ENCODE measurements at places on chromosomes 13 and 19. TPM values are rescaled to one million over a fixed set of nuclear protein-coding genes. Genes with fewer than 3 reads are reported as not detected.
A peak's percentile ranks its signal among the peaks of the same experiment; 100 is the strongest.

DNA sequence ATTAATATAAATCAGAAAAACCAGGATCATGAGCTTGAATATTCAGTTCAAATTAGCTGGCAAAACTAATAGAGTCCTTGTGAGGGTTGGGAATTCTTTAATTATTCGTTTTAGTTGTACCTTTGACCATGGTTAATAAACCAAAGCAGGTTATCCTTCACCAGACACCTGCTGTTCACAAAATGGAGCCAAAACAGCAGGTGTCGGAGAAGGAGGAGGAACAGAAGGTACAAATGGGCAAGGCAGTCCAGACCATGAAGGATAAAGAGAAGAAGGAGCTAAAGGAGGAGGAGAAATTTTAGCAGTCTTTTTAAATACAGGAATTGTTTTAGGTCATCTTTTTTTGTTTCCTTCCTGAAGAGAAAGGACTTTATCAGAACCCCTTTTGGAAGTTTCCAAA is 106.1 kb downstream of the NHLRC3 start:
- H3K36me3 ChIP-seq = no peaks in the 10 kb centered on the region
- H3K4me1 ChIP-seq = no peaks in the 10 kb centered on the region
- no peak overlapping the region for H3K27ac ChIP-seq
- H3K27me3 ChIP-seq = peaks cover 24% of the 10 kb centered on the region
- H3K4me3 ChIP-seq = no peak overlapping the region
- no peak for DNase-seq

- no peaks in the 10 kb centered on the region for H3K36me3 ChIP-seq
- no peaks in the 10 kb centered on the region for H3K27me3 ChIP-seq
- DNase-seq = no peak
- no peaks in the 10 kb centered on the region for H3K4me1 ChIP-seq
- no peak overlapping the region for H3K4me3 ChIP-seq
Measured at GRCh38 chr19:38945562-38946228, 15.0 kb downstream of the MRPS12 start.

GRCh38 chr13:112457081-112457480 is 80.9 kb downstream of the SPACA7 start:
- no peaks in the 10 kb centered on the region for H3K27me3 ChIP-seq
- H3K4me3 ChIP-seq = no peak overlapping the region
- no peak overlapping the region for H3K27ac ChIP-seq
- no peak for DNase-seq
- H3K4me1 ChIP-seq = no peaks in the 10 kb centered on the region
- no peaks in the 10 kb centered on the region for H3K36me3 ChIP-seq

GRCh38 chr19:33382006-33382405 is 8.5 kb downstream of the CEBPG start:
- no peaks in the 10 kb centered on the region for H3K27me3 ChIP-seq
- no peak for DNase-seq
- peaks cover 13% of the 10 kb centered on the region for H3K4me1 ChIP-seq
- H3K36me3 ChIP-seq = peaks cover 5% of the 10 kb centered on the region

DNA sequence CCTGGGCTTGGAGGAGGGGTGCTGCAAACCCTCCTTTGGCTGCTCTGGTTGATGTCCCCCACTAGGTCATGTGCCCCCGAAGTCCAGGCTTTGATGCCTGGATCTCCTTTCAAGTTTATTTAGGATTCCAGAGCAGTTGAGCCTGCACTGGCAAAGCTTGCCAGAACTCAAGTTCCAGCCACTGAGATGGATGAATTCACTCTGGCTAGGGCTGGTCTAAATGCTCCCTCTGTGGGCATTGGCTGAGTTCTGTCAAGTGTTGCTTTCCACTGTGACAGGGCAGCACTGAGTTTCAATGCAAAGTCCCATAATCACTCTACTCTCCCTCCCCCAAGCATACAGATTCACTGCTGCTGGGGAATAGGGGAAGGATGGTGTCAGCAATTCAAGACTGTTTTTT is 17.8 kb upstream of the LMO7 start:
- DNase-seq = no peak
- no peaks in the 10 kb centered on the region for H3K27me3 ChIP-seq
- no peaks in the 10 kb centered on the region for H3K36me3 ChIP-seq
- no peak overlapping the region for H3K27ac ChIP-seq

- peaks cover 3% of the 10 kb centered on the region for H3K4me1 ChIP-seq
- no peak overlapping the region for H3K4me3 ChIP-seq
- no peaks in the 10 kb centered on the region for H3K36me3 ChIP-seq
- no peaks in the 10 kb centered on the region for H3K27me3 ChIP-seq
Measured at GRCh38 chr19:13252569-13253335, 102.5 kb downstream of the IER2 start.

DNA sequence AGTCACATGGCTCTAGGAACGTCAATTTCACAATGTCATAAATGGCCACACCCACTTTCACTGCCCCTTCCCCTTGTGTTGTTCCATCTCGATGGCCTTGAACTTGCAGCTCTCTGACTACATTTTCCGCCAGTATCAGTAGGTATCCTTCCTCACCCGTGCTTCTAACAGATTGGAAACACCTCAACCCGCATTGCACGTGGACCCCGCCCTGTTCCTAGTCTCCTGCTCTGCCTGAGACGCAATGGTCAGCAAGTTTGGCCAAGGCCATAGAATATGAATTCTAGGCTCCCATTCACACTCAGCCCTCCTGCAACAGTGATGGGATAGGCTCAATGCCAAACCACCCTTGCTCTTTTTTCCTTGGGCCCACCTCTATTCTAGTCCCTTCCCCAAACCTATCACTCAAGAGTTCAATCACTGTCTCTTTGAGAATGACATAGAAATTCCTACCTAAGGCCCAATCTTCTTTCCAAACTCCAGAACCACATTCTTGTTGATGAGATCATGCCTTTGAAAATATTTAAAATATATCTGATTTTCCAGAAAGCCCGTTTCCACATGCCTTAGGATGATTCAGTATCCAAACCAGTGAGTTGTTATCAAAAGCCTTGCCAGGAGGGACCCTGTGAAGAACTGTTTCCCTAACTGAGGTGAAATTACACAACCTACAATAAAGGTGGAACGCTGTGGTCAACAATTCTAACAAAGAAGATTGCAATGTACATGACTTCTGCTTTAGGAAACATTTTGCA is 334.6 kb downstream of the MYO16 start:
- no peak overlapping the region for H3K4me3 ChIP-seq
- H3K4me1 ChIP-seq = no peaks in the 10 kb centered on the region
- no peaks in the 10 kb centered on the region for H3K36me3 ChIP-seq
- H3K27ac ChIP-seq = no peak overlapping the region
- DNase-seq = no peak
- H3K27me3 ChIP-seq = no peaks in the 10 kb centered on the region

- no peaks in the 10 kb centered on the region for H3K4me1 ChIP-seq
- H3K27me3 ChIP-seq = no peaks in the 10 kb centered on the region
- no peaks in the 10 kb centered on the region for H3K36me3 ChIP-seq
Measured at GRCh38 chr13:108006619-108007018, 208.7 kb downstream of the LIG4 start.

DNA sequence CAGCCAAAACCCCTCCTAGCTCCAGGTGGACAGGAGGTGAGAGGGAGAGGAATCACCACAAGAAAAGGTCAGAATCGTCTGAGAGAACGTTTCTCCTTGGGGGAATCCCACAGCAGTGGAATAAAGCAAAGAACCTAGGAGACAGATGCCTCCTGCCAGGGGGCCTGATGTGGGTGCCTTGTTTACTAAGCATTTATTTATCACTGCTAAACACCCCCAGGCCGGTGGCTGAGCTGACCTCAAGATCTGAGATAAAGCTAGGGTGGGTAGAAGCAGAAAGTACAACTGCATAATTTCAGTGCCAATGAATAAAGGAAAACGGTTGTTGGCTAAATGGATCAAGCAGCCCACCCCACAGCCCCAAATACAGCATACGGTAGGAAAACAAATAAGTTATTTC is 33.9 kb upstream of the ATP11A start:
- no peak for DNase-seq
- H3K27me3 ChIP-seq = peaks cover 2% of the 10 kb centered on the region
- H3K4me1 ChIP-seq = peaks cover 2% of the 10 kb centered on the region
- no peak overlapping the region for H3K4me3 ChIP-seq
- no peak overlapping the region for H3K27ac ChIP-seq

- no peaks in the 10 kb centered on the region for H3K36me3 ChIP-seq
- H3K27me3 ChIP-seq = peaks cover 67% of the 10 kb centered on the region
- peaks cover 2% of the 10 kb centered on the region for H3K4me1 ChIP-seq
Measured at GRCh38 chr13:20161275-20161950, 561 bp upstream of the GJA3 start.

DNA sequence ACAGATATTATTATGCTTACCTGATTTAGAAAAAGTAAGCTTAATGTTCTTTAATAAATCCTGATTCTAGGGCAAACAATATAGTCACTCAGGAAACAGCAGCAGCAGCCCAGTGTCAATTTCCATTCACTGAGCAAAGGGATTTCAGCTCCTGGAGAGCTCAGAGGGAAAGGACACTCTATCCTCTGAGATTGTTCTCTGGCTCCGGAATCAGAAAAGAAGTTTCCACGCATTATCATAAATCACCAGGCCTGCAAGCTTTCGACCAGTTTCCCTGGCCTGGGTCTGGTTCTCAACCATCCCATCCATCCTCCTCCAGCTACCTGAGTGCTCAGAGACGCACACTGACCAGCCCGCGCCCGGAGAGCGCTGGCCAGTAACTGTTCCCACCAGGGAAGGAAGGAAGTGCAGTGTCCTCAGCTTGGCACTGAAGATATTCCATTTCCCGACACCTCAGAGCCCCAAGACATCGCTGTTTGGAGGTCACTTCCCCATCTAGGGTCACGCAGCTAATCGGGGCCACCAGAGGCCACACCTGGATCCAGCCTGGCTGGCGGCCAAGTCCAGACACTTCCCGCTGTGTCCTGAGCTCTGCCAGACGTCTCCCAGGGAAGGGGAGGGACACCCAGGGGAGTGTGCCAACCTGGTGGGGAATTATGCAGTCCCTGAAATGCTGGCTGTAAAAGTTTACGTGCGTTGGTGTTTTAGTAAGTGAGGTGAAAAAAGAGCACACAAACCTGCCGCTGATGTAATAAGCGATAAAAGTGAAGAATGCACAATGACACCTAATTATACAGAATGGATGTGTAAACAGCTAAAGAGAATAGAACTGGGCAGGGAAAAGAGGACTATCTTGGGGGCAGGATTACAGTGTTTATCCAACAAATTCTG is 29.1 kb downstream of the EPS15L1 start:
- peak overlapping the region; percentile 13 for H3K27ac ChIP-seq
- no peaks in the 10 kb centered on the region for H3K27me3 ChIP-seq
- peaks cover 36% of the 10 kb centered on the region for H3K4me1 ChIP-seq
- DNase-seq = peak; percentile 50
- no peak overlapping the region for H3K4me3 ChIP-seq

GRCh38 chr13:32581177-32581786 is 5.0 kb upstream of the PDS5B start:
- no peak overlapping the region for H3K4me3 ChIP-seq
- DNase-seq = peak; percentile 26
- peaks cover 10% of the 10 kb centered on the region for H3K4me1 ChIP-seq

GRCh38 chr13:25973085-25973484 is 78.7 kb downstream of the SHISA2 start:
- no peak overlapping the region for H3K4me3 ChIP-seq
- no peak for DNase-seq
- no peaks in the 10 kb centered on the region for H3K27me3 ChIP-seq
- no peaks in the 10 kb centered on the region for H3K36me3 ChIP-seq

DNA sequence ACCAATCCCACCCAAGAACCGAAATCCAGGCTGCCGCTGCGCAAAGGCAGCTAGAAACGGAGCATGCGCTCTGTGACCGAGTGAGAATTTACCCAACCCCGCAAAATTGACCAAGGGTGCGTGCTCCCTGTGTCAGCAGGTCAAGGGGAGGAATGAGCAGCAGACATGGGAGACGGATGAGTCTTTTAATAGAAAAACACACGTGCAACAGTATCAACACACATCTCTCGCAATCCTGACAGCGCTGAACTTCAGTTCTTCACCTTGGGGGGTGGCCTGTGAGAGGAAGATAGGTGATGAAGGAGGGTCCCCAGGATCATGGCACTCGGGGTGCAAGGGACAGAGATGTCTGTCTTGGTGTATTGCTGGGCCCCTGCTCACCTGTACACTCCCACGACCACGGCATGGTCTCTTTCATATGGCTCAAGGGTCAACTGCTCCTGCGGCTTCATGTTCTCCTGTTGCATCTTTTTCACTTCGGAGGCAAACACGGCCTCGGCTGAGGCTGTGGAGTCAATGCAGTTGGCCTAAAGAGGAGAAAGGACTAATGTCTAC is 402 bp upstream of the DYRK1B start:
- H3K4me3 ChIP-seq = no peak overlapping the region
- no peak for DNase-seq
- H3K27ac ChIP-seq = no peak overlapping the region
- H3K27me3 ChIP-seq = no peaks in the 10 kb centered on the region
- H3K36me3 ChIP-seq = peaks cover 4% of the 10 kb centered on the region
- peaks cover 8% of the 10 kb centered on the region for H3K4me1 ChIP-seq

- no peaks in the 10 kb centered on the region for H3K27me3 ChIP-seq
- H3K4me1 ChIP-seq = peaks cover 15% of the 10 kb centered on the region
- peak overlapping the region; percentile 83 for H3K4me3 ChIP-seq
- H3K27ac ChIP-seq = no peak overlapping the region
- peaks cover 31% of the 10 kb centered on the region for H3K36me3 ChIP-seq
Measured at GRCh38 chr19:17861542-17862402, 2.1 kb downstream of the RPL18A start.

- H3K4me1 ChIP-seq = no peaks in the 10 kb centered on the region
- H3K36me3 ChIP-seq = no peaks in the 10 kb centered on the region
- no peak for DNase-seq
Measured at GRCh38 chr13:38647312-38647711, 39.6 kb upstream of the FREM2 start.

- peak; percentile 30 for DNase-seq
- H3K4me1 ChIP-seq = peaks cover 13% of the 10 kb centered on the region
- H3K36me3 ChIP-seq = peaks cover 3% of the 10 kb centered on the region
- H3K27ac ChIP-seq = no peak overlapping the region
Measured at GRCh38 chr19:1811472-1811894, 593 bp downstream of the ATP8B3 start.

DNA sequence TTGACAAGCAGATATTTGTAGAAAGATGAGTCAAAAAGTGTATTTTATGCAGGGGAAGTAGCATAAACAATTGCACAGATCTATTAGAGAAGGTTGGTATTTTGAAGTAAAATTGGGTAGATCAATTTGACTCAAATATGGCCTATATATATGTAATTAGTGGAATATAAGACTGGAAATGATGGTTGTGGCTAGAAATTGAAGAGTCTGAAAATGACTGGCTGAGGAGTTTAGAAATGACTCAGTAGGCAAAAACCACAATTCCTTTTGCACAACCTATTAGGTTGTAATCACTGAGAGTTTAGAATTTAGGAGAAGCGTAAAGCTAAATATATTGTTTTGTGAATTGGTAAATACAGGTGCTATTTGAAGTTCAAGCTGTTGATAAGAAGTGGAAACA is 622.6 kb upstream of the PCDH20 start:
- H3K36me3 ChIP-seq = no peaks in the 10 kb centered on the region
- H3K27ac ChIP-seq = no peak overlapping the region
- H3K4me3 ChIP-seq = no peak overlapping the region
- no peaks in the 10 kb centered on the region for H3K27me3 ChIP-seq
- H3K4me1 ChIP-seq = no peaks in the 10 kb centered on the region

Gene ANGPTL8
- not detected for total RNA-seq

Gene CCDC124
- total RNA-seq = 115 TPM

Gene PEAK3
- not detected for total RNA-seq

Gene GJB6
- not detected for total RNA-seq

Gene ENOX1
- 0.28 TPM for total RNA-seq

Gene ZNF30
- 4.7 TPM for total RNA-seq
